ENCODE measurements at places on chromosomes 6 and 20.

GRCh38 chr6:164693944-164694343 lies 615.5 kb downstream of the C6orf118 start:
- DNase-seq: no peak

GRCh38 chr6:118812970-118813369 lies 81.0 kb upstream of the ASF1A start:
- no peak for DNase-seq

DNA sequence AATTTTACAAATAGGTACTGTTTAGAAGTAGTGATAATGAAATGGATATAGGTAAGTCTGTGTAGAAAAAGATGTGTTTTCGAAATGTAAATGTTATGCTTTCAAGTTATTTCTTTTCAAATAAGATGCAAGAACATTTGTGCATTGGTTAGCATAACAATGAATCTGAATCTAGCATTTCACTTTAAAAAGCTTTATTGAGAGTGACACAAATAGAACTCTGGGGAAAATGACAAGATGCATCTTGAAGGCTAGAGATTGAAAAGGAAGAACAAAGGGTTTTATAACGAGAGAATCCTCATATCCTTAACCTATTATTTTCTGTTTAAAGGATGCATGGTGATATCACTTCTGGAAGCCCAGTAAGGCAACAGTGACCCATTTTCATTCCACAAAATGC lies 639.9 kb upstream of the PTCHD4 start:
- no peak for DNase-seq

- DNase-seq: no peak
Measured at GRCh38 chr6:168699631-168700295, 258.8 kb downstream of the SMOC2 start.

GRCh38 chr6:110039981-110040383 lies 61.9 kb downstream of the GPR6 start:
- DNase-seq: no peak

DNA sequence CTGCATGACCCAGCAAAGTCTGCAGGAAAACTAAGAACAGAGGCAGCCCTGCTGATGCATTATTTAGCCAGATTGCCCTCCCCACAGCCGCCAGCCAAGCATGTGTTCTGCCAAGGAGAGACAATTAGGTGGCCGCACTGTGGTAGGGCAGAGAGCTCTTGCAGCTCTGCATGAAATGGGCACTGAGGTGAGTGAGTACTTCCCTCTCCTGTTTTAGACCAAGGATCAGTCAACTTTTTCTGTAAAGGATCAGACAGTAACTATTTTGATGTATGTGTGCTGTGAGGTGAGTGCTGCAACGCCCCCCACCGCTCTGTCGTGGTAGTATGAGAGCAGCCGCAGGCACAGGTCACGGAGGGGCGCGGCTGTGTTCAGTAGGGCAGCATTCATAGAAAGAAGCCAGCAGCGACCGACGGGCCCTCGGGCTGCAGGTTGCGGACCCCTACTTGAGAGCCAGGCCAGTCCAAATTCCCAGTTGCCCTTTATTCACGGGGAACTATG lies 23.8 kb upstream of the FAM50B start:
- no peak for DNase-seq

GRCh38 chr6:134529921-134530320 lies 212.0 kb upstream of the SGK1 start:
- no peak for DNase-seq

- no peak for DNase-seq
Measured at GRCh38 chr6:84762220-84763002, 2.0 kb downstream of the TBX18 start.

- DNase-seq: no peak
Measured at GRCh38 chr20:49297605-49298530, 20.0 kb upstream of the ZNFX1 start.

DNA sequence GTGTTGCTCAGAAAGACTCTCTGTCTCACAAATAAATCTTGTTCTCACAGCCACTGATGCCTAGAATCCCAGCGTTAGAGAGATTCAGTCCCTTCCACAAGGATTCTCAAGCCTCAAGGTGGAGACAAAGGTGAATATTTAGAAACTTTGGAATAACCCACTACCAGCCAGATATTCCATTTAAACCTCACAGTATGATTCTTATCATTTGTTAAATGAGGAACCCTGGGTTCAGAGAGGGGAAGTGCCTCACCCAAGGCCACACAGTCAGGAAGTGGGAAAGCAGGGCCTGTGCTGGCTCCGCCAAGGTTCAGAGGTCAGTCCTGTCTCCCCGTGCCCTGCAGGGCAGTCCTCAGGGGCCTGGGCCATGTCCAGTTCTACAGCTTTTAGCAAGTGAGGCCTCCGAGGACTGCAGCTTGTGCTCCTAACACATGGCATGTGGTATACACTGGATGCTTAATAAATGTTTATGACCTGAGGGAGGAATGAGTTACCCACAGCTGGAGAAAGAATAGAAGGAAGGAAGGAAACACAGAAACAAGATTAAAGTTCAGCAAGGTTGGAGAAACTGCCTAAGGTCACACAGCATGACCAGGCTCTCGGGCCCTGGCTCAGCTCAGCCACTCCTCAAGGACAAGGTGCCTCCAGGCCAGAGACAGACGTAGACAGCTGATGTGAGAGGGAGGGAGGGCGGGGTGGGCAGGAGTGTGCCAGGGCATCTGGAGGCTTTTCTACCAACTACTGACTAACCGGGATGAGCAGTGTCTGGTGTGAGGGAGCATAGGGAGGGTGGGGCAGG lies 3.9 kb upstream of the TGM2 start:
- DNase-seq: no peak
